ENCODE measurements at places on chromosomes 12 and 14.

DNA sequence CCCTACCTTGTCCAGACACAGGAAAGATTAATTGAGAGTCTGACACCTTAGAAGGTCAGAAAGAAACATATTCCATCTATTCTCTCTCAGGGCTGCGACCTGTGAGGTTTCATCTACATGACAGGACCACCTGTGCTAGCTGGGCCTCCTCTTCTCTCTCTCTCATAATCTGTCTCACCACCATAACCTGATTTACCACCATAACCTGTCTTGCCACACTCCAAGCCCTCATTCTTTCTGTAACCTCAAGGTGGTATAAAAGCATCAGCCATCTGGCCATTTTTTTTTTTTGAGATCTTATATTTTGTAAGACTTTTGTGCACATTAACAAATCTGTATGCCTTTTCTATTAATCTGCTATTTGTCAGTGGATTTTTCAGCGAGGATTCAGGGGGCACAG, 75.5 kb downstream of the ACADS start:
- H3K4me3 ChIP-seq = no peak overlapping the region
- no peak for DNase-seq
- H3K36me3 ChIP-seq = no peaks in the 10 kb centered on the region
- H3K27me3 ChIP-seq = no peaks in the 10 kb centered on the region

DNA sequence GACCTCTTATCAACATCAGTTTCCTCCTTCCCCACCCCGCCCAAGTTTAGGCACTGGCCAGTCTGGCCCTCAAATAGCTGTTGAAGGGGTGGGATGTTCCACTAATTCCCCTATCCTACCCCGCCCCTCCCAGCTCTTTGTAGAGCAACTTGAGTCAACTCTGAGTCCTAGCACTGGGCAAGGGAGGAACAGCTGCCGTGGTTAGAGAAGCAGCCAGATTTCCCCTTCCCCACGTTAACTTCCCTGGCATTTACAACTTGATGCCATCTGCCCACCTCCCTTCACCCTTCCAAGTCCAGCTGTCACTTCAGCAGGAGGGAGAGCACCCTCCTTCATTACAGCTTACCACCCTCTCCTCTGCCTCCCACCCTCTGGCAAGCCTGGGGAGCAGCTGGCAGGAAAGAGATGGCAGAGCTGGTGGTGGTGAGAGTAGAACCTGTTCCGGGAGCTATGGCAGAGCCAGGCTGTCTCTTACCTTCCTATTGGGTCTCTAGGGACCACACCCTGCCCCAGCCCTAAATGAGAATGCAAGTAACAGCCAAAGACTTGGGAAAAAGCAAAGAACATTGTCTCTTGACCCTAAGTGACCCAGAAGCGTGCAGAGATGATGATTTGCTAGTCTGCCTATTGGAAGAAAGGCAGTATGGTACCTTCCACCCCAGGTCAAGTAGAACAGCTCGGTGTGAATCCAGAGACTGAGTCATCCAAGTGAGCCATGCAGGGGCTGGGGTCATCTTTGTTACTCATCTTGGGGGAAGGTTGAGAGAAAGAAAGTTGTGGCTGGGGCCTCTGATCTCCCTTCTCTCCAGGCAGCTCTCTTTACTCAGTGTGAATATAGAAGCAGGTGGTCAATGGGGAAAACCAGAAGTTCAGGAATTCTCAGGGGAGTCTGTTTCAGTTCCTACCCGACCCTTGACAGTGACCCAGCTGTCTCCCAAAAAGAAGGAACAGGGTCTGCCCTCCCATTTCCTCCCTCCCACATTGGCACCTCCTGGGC, 1.5 kb downstream of the BLOC1S1 start:
- no peaks in the 10 kb centered on the region for H3K27me3 ChIP-seq
- peak overlapping the region; percentile 90 for H3K27ac ChIP-seq
- peak; percentile 49 for DNase-seq
- H3K36me3 ChIP-seq = no peaks in the 10 kb centered on the region
- peak overlapping the region; percentile 70 for H3K4me3 ChIP-seq
- peaks cover 60% of the 10 kb centered on the region for H3K4me1 ChIP-seq

- H3K4me1 ChIP-seq = no peaks in the 10 kb centered on the region
- H3K36me3 ChIP-seq = peaks cover 11% of the 10 kb centered on the region
- DNase-seq = no peak
- H3K4me3 ChIP-seq = no peak overlapping the region
- no peaks in the 10 kb centered on the region for H3K27me3 ChIP-seq
- no peak overlapping the region for H3K27ac ChIP-seq
Observed at GRCh38 chr12:124946447-124946793, 32.0 kb upstream of the UBC start.

DNA sequence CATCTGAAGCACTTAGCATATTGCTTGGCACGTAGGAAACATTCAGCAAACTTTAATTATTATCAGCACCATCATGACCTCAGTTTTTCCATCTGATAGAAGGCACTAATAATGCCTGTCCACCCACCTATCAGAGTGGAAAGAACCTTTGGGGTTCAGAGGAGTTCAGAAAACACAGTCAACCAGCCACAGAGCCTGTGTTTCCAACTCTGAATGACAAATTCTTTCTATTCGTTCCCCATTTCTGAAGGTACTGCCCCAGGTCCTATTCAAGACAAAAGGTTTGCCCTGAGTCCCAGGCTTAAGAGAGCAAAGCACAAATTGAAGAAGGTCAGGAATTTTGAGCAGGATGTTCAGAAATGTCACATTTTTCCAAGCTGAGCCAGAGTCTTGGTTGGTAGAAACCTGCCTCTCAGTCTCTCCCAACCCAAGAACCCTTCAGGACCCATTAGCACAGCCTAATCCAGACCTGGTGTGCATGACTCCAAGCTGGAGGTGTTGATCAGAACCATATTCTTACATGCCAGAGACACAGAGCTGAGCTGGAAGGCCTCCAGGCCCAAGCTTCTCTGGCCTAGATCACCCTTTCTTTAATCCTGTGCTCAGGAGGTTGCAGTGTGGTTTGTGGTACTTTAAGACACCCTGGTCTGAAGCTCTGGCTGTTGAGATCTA, 114.4 kb downstream of the TBX5 start:
- H3K4me1 ChIP-seq = no peaks in the 10 kb centered on the region
- H3K27ac ChIP-seq = no peak overlapping the region
- no peak for DNase-seq
- H3K27me3 ChIP-seq = no peaks in the 10 kb centered on the region
- H3K4me3 ChIP-seq = no peak overlapping the region
- H3K36me3 ChIP-seq = no peaks in the 10 kb centered on the region

- H3K27ac ChIP-seq = no peak overlapping the region
- H3K4me1 ChIP-seq = peaks cover 28% of the 10 kb centered on the region
- H3K36me3 ChIP-seq = peaks cover 5% of the 10 kb centered on the region
- no peaks in the 10 kb centered on the region for H3K27me3 ChIP-seq
- H3K4me3 ChIP-seq = no peak overlapping the region
Observed at GRCh38 chr12:124432376-124432775, 135.0 kb downstream of the NCOR2 start.

GRCh38 chr14:104216457-104216856, 78.1 kb downstream of the KIF26A start:
- no peaks in the 10 kb centered on the region for H3K36me3 ChIP-seq
- no peak overlapping the region for H3K4me3 ChIP-seq
- DNase-seq = no peak
- H3K4me1 ChIP-seq = no peaks in the 10 kb centered on the region

DNA sequence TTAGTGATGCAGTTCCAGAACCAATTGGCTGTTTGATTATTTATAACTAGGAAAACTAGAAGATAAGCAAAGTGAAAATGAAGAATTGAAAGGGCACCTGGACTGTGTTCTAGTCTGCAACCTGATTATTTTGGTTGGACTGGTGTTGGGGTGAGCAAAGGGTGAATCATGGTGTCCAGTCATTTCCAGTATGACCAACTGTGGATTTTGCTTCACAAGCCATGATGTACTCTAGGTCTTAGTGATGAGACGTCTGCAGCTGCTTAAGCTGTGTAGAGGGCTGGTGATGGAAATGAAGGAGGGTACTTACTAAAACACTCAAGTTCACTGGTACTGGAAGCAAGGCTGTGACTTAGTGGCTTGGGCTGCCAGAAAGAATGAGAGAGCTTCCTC, 193.2 kb upstream of the FRMD6 start:
- H3K4me1 ChIP-seq = peaks cover 9% of the 10 kb centered on the region
- DNase-seq = peak; percentile 98
- H3K36me3 ChIP-seq = no peaks in the 10 kb centered on the region
- no peak overlapping the region for H3K4me3 ChIP-seq
- H3K27me3 ChIP-seq = no peaks in the 10 kb centered on the region
- H3K27ac ChIP-seq = peak overlapping the region; percentile 35

DNA sequence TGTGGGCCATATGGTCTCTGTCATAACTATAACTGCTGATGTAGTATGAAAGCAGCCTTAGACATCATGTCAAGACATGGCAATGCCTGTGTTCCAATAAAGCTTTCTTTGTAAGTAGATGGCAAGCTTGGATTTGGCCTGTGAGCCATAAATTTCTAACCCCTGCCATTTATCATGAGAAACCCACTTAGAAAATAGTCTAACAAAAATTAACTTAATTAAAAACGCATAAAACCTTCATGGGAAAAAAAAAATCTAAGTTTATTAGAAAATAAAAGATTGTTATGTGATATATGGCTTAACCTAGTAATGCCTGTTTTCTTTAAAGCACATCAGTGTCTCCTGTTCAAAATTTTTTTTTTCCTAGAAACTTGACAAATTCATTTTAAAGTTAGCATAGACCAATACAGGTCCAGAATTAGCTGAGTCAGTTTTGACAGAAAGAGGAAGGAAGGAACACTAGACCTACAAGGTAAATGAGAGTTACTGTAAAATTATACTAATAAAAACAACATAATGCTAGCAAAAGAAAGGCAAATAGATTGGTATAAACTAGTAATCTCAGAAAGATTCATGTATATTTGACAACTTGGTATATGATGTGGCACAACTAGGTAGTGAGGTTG, 68.2 kb downstream of the USP15 start:
- DNase-seq = peak; percentile 14
- H3K27me3 ChIP-seq = no peaks in the 10 kb centered on the region
- no peak overlapping the region for H3K4me3 ChIP-seq
- no peak overlapping the region for H3K27ac ChIP-seq
- no peaks in the 10 kb centered on the region for H3K36me3 ChIP-seq

DNA sequence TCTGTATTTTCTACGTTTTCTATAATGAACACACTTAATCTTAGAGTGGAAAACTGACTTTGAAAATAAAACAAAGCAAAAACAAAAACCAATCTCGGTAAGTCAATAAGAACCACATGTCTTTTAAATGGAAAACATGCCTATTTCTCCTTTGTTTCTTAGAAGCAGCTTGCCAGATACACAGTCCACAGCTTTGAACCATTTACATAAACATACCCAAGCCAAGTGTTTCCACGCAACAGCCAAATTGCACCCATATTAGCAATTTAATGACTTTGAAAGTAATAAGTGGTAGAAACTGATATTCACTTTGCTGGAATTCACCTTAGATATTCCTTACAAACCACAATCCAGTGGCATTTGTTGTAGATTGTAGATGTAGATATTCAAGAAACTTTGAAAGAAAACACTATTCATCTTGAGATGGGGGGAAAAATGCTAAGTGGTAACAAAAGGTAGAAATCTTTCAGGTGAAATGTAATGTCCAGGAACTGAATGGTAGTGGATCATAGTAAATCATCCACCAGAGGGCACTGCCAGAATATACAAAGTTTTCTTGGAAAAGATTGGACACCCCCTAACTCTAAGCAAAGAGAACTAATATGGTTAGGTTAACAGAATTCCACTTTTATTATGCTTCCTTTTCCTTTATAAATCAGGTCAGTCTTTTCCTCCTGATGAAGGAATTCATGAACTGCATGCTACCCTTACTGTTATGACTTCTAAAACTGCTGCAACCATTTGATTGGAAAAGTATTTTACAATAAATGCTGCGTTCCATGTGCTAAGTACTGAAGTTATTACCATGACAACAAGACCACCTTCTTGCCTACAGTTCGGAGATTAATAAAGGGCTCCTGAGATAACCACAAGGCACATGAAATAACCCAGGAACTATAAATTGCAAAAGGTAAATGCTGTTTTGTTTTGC, 69.8 kb downstream of the RERG start:
- H3K4me3 ChIP-seq = no peak overlapping the region
- no peaks in the 10 kb centered on the region for H3K4me1 ChIP-seq
- peak; percentile 66 for DNase-seq

- no peak overlapping the region for H3K27ac ChIP-seq
- no peak overlapping the region for H3K4me3 ChIP-seq
- no peak for DNase-seq
- peaks cover 69% of the 10 kb centered on the region for H3K36me3 ChIP-seq
- H3K4me1 ChIP-seq = peaks cover 10% of the 10 kb centered on the region
Observed at GRCh38 chr14:68881396-68881795, 88.5 kb upstream of the ZFP36L1 start.

DNA sequence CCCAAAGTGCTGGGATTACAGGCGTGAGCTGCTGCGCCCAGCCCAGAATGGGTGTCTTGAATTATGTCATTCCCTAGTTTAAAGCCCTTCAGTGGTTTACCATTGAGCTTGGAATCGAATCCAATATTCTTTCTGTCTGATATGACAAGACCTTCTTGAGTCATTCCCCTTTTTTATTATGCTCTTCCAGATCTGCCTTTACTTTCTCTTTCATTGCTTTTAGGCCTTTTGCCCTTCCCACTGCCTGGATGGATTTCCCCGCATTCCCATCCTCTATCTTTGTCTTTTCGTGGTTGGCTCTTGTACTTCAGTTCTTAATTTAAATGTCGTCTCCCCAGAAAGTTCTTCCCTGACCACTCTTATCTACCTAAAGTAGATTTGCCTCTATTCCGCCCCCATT, 1.6 kb downstream of the TRAFD1 start:
- peak overlapping the region; percentile 86 for H3K4me3 ChIP-seq
- peak overlapping the region; percentile 14 for H3K27ac ChIP-seq
- peak; percentile 40 for DNase-seq
- H3K27me3 ChIP-seq = no peaks in the 10 kb centered on the region
- H3K4me1 ChIP-seq = peaks cover 24% of the 10 kb centered on the region

DNA sequence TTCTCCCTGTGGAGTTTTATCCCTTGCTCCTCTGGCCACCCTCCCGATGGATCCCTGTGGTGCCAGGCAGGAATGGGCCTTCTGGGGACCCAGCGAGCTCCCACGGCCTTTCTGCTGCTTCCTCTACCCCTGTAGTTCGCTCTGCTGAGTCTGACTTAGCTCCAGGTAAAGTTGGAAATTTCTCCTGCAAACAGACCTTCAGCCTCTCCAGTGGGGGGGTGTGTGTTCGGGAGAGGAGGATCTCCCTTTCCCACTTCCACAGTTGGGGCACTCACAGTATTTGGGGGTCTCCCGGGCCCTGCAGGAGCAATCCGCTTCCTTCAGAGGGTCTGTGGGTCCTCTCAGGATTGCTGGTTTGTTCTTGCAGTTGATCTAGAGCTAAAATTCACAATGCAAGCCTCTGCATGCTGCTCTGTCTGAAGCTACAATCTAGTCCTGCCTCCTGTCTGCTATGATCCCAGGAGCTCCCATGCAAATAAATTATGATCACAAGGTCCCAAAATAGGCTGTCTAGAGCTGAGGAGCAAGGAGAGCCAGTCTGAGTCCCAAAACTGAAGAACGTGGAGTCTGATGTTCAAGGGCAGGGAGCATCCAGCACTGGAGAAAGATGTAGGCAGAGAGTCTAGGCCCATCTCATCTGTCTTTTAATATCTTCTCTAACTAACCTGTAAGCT, 18.3 kb downstream of the MTRFR start:
- no peak overlapping the region for H3K27ac ChIP-seq
- no peaks in the 10 kb centered on the region for H3K27me3 ChIP-seq
- no peak for DNase-seq
- no peak overlapping the region for H3K4me3 ChIP-seq
